NCI-H2171 (cell line): ENCODE measurements at places on chromosomes 7 and 10.

DNA sequence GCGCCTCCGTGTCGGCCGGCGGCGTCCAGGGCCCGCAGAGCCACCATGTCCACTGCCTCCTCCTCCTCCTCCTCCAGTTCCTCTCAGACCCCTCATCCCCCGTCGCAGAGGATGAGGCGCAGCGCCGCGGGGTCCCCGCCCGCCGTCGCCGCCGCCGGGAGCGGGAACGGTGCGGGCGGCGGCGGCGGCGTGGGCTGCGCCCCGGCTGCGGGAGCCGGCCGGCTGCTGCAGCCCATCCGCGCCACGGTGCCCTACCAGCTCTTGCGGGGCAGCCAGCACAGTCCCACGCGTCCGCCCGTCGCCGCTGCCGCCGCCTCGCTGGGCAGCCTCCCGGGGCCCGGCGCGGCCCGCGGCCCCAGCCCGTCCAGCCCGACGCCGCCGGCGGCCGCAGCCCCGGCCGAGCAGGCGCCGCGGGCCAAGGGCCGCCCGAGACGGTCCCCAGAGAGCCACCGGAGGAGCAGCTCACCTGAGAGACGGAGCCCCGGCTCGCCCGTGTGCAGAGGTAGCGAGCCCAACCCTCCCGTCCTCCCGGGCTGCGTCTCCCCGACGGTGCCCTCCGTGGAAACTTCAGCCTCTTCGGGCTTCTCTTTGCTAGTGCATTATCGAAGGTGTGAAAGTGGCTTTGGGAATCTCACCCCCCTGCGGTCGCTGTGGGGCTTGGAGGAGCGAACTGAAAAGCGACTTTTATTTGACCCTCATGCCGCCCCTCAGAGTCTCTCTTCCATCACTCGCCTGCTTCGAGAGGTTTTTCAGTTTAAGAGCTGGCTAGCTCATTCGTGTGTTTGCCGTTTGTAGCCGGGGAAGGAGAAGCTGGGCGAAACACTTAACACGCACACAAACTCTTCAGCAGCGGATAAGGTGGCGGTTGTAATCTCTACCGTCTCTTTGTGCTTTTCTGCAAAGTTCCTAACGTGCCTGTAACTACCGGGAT is 975 bp downstream of the GLCCI1 start:
- peak; percentile 40 for DNase-seq

DNA sequence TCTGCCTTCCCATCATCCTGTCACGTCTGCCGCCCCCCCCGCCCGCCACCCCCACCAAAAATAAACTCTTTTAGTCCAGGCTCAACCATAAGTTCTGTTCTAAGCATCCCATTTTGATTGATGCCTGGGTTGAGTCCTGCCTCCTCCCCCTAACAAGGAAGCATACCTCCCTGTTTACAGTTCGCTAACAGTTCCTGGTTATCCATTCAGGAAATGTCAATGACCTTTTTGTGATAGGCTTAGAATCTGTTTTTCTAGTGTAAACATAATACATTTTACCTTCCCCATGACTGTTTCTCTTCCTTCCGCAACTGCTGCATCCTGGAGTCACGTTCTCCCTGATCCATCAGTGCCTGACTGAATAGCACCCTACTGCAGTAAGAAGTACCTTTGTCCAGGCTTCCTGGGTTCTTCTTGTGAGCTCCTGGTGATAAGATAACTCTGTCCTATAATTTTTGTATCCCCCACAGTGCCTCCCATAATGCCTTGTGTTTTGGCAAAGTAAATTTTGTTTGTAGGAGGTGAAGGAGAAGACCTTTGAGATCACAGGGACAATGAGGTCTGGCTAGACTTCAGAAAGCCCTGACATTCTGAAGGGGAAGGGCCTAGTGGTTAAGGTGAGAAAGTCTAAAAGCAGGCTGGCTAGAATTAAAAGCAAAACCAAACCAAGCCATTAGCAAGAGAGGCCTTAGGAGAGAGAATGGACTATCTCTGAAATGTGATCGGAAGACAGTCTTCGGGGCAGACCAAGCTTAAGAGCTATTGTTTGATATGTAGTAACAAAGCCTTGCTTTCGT is 7.3 kb downstream of the AGFG2 start:
- DNase-seq: no peak

DNA sequence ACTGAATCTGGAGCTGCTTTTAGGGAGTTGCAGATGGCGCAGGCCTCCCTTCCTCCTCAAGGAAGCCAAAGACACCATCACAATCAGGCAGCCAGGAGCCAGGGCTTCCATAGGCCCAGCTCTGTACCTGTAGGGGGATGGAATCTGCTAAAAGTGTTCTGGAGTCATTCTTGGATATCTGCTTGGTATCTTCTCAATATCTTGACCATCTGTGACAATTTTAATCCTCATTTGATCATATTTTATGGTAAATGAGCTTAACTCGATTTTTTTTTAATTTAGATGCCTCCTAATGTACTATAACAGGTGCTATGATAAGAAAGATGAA is 3.1 kb downstream of the ST7 start:
- DNase-seq: no peak

DNA sequence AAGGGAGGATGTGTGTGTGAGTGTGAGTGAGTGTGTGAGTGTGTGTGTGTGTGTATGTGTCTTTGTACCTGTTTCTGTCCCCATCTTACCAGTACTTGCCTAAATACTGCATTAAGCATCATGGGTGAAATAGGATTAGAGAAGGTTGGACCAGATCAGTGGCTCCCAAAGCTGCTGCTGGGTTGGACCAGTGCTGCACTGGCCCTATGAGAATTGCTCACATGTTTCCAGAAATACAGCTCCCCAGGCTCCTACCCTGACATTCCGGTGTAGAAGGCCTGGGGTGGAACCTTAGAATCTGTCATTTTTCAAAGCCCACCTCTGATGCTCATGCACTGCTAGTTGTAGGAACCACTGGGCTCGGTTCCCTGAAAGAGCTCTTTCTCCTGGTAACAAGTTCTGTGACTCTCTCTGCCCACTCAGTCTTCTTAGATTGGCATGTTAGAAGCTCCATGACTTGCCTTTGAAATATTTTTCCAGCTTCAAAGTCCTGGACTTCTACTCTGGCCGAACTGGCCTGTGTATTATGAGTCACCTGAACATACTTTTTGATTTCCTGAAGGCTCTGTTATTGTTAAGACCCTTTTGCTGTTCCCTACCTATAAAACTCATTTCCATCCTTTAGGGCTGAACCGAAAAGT is 224.7 kb downstream of the CUX1 start:
- no peak for DNase-seq

- DNase-seq: no peak
Measured at GRCh38 chr10:26939290-26939961, 78.7 kb upstream of the ABI1 start.

- no peak for DNase-seq
Measured at GRCh38 chr10:3827266-3827665, 42.3 kb upstream of the KLF6 start.

- DNase-seq: no peak
Measured at GRCh38 chr10:78763651-78764395, 304.9 kb upstream of the ZMIZ1 start.

DNA sequence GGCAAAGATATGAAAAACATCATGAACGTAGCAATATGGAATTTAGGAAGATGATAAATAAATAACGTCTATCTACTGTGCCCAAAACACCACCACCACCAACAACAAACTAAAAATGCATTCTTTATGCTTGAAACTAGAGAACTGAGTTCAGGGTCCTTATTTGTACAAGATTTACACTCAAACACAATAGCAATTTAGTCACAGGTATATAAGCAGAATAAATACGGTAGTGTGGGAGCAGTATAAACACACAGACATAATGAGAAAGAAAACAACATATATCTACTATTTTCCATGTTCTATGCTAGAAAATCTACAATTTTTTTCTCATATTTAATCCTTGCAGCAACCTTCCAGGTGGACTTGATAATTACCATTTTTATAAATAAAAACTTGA is 64.3 kb downstream of the ARL4A start:
- no peak for DNase-seq

GRCh38 chr10:25457552-25457951 is 282.8 kb downstream of the GPR158 start:
- no peak for DNase-seq

GRCh38 chr10:29033311-29033940 is 255.4 kb upstream of the LYZL1 start:
- DNase-seq: no peak

- no peak for DNase-seq
Measured at GRCh38 chr7:117237646-117238045, 85.2 kb downstream of the WNT2 start.

- no peak for DNase-seq
Measured at GRCh38 chr7:126818393-126819196, 434.1 kb downstream of the GRM8 start.
